SK-MEL-5 (cell line): ENCODE measurements at places on chromosomes 12 and 14. TPM values are rescaled to one million over a fixed set of nuclear protein-coding genes. Genes with fewer than 3 reads are reported as not detected.

DNA sequence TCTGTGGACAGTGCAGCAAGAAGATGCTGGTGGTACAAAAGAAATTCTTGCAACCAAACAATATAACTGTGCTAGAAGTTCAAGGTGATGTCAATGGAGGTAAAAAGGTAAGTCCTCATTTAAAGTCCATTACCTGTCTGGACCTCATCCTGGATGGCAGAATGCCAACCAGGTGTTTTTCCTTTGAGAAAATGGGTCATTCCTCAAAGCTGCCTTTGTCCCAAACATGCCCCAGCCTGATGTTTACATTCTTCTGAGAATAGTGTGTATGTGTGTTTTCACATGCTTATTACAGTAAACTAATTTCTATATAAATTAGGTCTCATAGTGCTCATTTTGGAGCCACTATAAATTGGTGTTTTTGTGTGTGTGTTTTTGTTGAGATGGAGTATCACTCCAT lies 24.9 kb downstream of the ACTR6 start:
- DNase-seq: no peak

GRCh38 chr14:95531473-95531872 lies 3.4 kb upstream of the GLRX5 start:
- no peak for DNase-seq

DNA sequence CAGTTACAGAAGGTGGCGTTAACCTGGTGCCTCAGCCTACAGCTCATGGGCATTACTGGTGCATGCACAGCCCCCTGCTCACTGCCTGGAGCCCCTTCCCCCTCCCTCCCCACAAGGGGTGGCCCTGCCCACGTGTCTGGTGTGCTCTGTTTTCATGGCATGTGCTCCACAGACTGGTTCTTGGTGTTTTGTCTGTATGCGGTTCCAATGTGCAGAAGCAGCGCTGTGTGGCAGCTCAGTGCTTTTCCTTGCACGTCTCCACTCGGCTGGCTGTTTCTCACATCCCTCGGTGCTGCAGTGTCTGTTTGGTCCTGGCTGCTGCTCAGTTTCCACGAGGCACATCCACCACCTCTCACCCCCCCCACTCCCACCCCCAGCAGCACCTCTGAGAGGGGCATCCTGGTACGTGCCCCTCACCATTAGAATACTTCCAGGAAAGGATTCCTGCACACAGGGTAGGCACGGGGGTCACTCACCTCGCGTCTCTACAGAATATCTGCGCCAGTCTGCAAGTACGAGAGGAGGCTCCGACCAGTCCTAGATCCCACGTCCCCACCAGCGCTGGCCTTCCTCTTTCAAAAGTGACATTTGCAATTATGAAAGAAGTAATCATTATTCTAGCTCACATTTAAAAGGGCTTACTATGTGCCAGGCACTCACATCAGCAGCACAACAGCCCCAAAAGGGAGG lies 27.1 kb downstream of the DIO3 start:
- DNase-seq: no peak

DNA sequence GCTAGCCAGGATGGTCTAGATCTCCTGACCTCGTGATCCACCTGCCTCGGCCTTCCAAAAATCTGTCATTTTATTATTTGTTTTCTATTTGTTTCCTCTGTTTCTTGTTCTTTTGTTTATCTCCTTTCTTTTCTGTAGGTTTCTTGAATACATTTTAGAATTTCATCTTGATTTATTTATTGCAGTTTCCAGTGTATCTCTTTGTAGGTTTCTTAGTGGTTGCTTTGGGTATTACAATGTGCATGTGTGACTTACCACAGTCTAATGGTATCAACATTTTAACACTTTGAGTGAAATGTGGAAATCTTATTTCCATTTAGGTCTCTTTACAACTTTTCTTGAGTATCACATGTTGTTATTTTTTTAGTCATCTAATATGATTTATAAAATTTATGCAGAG lies 29.9 kb upstream of the MUCL1 start:
- no peak for DNase-seq

GRCh38 chr14:23984891-23985602 lies 3.7 kb upstream of the DHRS4L2 start:
- DNase-seq: no peak

DNA sequence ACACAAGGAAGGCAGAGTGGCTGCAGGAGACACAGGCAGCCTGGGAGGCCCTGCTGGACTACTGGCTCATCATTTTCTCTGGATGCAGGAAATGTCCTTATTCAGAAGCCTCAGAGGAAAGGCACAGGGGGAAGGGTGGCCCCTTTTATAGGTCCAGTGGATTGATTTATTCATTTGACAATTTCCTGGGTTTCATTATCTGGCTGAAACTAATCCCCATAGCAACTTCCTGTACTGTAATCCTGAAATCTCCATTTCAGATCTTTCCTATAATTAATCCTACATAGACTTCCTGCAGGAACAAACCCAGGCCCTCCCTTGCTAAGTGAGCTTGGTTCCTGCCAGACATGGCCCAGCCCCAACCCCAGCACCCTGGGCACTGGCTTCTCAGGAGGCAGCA lies 23.0 kb downstream of the KRT76 start:
- DNase-seq: no peak

DNA sequence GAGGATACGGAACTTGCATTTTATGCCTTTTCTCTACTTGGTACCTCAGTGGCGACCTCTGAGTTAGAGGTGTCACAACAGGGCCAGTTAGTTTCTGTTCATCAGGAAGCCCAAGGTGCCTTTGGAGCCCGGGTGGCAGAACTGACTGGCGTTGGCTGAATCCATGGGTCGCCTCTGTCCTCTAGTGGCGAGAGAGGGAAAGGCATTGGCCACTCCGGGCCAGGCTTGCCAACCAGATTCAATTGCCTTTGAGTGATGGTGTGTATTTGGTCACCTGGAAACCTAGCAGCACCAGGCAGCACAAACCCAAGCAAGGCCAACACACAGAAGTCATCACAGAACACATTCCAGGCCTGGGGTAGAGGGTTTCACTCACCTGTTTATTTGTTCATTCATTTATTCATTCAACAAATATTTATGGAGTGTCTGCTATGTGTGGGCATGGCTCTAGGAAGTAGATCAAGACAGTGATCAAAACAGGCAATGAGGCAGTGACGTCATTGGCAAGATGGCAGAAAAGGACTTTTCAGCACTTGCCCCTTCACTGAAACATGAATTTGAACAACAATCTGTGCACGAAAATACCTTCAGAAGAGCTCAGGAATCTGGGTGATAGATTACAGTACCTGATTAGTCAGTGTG lies 40.5 kb upstream of the KCNA5 start:
- peak; percentile 77 for DNase-seq

GRCh38 chr12:21336656-21337055 lies 1.9 kb upstream of the SLCO1A2 start:
- DNase-seq: no peak

DNA sequence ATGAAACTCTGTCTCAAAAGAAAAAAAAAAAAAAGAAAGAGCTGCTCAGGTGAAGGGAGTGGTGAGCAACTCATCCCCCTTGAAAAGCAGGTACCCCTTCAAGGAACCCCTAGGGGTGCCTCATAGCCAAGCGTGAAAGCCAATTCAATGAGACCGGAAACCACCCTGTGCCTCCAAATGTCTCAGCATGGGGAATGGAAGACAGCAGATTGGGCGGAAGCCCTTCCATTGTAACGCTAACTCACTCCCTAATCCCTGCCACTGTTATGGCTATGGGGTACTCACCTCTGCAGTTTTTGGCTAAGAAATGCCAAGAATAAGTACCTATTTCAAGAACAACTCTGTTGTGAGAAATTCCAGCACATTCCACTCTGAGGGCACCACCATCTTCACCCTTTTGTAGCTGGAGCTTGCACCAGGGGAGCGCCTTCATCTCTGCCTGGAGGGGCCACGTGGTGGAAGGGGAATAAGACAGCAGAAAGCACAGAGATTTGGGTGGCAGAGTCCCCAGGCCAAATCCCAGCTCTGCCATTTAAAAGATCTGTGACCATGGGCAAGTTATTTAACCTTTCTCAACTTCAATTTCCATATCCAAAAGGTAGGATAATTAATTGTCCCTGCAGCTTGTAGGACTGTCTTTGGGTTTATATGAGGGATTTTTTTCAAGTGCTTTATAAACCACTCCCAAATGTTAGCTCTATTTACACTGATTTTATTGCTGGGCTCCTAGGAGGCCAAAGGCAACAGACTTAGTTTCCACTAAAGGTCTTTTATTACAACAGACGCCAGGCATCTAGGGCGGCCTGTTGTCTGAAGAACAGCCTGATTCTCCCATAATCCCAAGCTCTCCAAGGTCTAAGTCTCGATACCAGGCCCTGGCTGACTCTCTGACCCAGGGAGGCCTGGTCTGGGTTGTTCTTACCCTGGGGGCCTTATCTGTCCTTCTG lies 63.9 kb downstream of the ITPK1 start:
- DNase-seq: no peak

DNA sequence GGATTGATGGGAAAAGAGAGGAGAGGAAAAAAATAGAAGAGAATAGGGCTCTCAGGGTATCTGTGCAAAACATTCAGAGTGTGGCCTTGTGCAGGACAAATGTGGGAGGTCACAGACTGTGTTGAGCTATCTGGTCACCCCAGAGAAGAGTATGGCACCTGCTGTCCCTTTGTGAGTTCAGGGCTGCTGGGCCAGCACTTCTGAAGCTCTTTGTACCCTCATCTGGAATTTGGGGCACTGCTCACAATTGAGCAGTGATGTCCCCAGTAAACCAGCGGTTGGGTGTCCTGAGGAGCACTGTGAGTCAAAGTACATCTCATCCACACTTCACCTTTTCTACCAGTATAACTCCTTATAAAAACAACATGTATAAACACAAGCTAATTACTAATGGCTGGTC lies 2.6 kb upstream of the KRT81 start:
- DNase-seq: no peak

DNA sequence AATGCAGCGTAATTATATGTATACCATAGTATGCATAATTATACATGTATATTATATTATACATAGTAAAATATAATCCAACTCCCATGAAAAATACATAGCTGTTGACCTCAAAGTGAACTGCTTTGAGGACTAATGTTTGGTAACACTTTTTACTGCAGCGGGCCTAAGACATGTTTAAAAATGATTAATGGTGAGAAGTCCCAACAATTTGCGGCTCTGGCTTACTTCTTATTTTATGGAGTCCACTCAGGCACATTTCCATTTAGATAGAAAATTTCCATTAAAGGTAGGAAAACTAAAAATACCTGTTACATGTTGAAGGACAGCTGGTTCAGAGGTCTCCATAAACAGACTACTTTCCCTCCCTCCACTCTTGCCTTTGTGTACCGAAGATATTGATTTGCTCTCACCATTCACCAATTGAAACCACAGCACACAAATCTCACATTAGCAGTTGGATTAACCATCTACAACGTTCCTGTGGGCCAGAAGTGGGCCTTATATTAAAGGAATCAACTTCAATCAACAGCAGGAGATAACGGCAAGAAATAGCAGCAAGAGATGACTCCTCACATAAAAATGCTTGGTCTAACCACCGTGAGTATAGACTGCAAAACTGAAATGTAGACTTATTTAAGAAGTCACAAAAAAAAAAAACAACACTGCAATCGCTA lies 14.1 kb upstream of the NT5DC3 start:
- DNase-seq: no peak

DNA sequence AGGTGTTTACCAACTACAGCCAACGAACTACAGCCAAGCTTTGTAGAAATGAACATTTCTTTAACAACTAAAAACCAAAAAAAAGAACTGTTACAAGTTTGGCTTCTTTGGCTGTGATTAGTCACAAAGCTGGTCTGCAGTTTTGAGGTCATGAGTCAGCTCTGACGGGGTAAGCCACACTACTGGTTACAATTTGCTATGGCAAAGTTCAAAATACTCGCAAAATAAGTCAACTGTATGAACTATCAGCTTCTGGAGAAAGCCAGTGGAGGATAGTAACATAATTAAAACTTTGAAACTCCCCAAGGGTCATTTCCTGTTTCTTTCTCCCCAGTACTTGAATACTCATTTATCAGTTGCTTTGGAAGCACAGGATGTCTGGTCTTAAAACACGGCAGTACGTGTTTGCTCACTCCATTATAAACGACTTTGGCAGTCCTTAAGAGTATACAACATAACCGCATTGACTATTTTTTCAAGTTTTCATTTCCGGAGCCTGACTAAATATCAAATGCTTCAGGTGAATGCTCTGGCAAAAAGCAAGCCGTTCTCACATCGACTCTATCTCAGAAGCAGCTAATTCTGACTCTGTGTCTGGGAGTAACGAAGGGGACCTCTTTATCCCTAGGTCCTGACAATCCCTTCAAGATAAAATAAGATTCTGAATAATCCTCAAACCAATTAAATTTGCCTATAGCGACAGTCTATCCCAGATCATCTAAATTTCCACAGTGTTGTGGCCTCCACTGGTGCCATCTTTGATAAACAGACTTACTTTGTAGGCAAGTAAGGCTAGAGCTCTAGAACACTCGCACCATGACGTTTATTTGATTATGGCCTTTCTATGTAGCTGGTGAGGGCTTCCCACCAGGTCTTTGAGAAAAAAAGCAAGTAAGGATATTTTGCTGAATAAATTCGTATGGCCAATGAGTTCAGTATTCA lies 10.6 kb downstream of the PHLDA1 start:
- no peak for DNase-seq

Gene PTPN21
- total RNA-seq: 2.4 and 2.7 TPM in 2 replicates

Gene FOXM1
- total RNA-seq: 21.8 and 28.8 TPM in 2 replicates

Gene CIROP
- total RNA-seq: not detected in 2 replicates

Gene OAS2
- 1.3 and 1.9 TPM in 2 replicates for total RNA-seq

Gene TRHDE
- not detected in 2 replicates for total RNA-seq
